SJSA1 (cell line): ENCODE measurements at places on chromosomes 16 and 17.

DNA sequence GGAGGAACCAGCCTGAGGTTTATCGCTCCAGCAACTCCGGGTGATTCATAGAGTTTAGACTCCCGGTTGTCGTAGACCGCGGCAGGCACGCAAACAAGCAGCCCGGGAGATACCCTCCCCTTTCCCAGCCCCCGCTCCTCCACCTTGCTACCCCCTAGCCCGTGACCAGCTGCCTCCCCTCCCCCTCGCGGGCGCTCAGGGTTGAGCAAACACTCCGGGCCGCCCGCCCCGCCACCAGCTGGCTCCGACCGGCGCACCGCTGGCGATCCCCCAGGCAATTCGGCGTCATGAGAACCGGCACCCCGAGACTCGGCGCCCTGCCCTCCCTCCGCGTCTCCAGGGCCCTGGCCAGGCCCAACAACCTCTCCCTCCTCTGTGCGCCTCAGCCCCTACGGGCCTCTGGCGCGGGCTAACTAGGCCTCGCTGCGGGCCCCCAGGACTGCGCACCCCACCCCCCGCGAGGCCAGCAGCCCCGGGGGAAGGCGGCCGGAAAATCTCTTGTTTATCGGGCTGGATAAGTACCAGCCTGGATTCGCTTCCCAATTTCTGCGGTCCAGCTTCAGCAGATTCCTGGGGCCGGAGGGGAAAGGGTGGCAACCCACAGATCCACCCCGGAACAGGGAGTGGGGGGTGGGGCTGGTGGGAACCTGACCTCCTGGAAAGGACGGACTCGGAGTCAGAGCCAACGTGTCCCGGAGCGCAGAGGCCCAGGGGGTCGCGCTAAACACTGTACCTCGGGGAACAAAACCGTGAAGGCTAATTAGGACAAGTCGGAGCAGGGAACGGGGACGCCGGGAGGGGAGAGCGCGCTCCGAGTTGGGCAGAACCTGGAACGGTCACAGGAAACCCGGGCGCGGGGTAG, 951 bp upstream of the GPRC5C start:
- H3K36me3 ChIP-seq: no peaks in the 10 kb centered on the region
- peak overlapping the region; percentile 50 for H3K4me3 ChIP-seq
- peaks cover 40% of the 10 kb centered on the region for H3K4me1 ChIP-seq
- peak; percentile 82 for DNase-seq

DNA sequence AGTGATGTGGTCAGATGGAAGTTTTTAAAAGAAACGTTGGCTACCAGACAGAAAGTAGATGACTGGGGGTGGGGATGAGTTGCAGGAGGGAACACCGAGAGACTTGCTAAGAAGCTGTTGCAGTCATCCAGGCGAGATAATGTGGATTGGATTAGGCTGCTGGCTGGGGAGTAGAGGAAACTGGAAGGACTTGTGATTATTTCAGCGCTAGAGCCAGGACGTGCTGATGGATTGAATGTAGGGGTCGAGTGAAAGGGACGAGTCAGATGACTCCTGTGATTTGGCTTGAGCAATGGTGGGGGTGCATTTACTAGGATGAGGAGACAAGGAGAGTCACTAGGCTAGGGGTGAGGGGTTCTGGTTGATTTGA, 88.5 kb downstream of the CLEC16A start:
- no peak overlapping the region for H3K4me3 ChIP-seq
- DNase-seq: no peak
- peaks cover 11% of the 10 kb centered on the region for H3K4me1 ChIP-seq
- no peak overlapping the region for H3K27ac ChIP-seq
- H3K36me3 ChIP-seq: peaks cover 24% of the 10 kb centered on the region

DNA sequence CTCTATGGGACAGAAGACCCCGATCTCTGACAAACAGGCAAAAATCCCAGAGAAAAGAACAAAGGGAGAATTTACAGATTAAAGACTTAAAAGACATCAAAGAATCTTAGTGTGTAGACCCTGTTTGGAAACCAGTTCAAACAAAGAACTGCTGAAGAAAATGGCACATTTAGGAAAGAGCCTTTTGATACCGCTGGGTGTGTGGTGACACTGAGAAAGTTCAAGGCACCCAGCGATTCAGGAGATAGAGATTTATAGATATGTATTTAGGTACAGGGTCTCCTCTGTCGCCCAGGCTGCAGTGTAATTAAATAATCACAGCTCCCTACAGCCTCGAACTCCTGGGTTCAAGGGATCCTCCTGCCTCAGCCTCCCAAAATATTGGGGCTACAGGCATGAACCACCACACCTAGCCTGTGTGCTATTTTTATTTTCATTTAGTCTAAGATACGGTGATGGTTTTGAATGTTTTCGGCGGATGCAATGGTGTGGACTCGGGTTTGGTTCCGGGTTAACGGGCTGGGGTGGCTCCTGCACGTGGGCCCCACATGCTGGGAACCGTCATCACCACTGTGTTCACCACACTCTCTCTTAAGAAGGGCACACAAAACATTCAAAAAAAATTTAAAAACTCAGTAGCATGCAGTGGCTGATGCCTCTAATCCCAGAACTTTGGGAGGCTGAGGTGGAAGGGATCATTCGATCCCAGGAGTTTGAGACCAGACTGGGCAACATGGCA, 114.0 kb downstream of the ZNF778 start:
- H3K4me1 ChIP-seq: peaks cover 35% of the 10 kb centered on the region
- peaks cover 5% of the 10 kb centered on the region; the same call in 1 of the 2 replicates for H3K36me3 ChIP-seq
- no peak overlapping the region for H3K27ac ChIP-seq
- no peaks in the 10 kb centered on the region for H3K27me3 ChIP-seq
- no peak overlapping the region for H3K4me3 ChIP-seq

DNA sequence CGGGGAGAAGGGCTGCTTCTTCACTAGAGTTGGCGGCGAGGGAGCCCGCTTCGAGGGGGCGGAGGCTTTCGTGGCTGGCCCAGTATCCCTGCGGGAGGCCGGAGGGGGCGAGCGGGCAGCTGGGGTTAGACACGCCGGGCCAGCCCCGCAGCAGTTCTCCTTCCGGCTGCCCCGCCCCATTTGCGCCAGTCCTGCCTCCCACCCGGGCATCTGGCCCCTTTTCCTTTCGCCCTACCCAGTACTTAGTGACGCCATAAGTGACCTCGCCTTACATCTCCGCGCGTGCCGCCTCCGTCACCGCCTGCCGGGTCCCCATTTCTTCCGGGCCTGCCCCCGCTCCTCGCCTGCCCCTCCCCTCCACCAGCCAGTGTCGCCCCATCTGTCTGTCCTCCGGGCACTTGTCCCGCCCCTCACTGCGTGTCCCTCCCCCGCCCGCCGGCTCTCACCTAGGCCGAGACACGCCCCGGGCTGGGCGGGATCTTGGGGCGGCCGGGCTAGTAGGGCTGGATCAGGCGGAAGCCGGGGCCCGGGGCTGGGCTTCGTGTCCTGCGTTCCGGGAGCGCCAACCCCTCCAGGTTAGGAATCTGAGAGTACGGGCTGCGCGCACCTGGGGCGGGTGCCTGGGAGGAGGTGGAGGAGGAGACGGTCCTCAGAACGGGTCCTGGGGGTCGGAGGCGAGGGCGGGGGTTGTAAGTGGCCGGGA, 14.3 kb downstream of the SPATA32 start:
- no peaks in the 10 kb centered on the region for H3K27me3 ChIP-seq
- H3K4me1 ChIP-seq: peaks cover 16% of the 10 kb centered on the region
- peak; percentile 96 for DNase-seq
- peak overlapping the region; percentile 44 for H3K4me3 ChIP-seq
- no peaks in the 10 kb centered on the region for H3K36me3 ChIP-seq
- H3K27ac ChIP-seq: no peak overlapping the region

DNA sequence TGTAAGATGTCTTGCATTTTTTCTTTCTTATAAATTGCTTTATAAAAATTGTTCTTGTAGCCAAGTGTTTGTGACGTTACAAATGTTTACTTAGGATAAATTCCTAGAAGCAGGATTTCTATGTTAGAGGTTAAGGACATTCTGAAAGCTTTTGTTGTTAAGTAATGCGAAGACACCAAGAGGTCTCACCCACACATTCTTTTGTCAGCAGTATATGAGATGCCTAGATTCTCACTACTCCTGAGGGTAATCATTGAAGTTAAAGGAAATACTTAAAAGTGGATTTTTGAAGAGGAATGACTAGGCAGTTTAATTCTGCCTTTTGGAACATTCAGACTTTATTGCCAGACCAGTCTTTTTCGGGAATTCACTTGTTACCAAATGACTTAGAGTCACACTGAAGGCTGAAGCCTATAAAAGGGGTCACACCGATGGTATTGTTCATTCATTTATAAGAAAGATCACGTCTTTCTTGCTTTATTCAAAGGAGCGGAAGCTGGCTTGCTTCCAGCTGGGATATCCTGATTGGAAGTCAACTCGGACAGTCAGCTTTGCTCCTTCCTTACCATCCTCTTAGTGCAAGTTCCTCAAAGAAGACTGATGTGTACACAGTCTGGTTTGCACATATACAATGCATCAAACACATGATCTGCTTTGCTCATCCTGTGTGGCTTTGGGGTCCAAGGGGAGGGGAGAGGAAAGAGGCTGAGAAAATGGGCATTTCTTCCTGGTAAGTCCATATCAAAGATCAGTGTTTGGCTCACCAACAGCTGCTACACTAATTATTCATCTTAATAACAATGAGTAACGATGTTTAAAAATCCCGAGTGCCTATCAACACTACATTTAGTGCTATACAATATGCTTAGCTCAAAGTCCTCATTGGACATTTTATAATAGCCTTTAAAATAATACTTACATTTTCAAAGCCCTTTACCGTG, 160.0 kb downstream of the MAP2K6 start:
- no peaks in the 10 kb centered on the region for H3K36me3 ChIP-seq
- peak overlapping the region; percentile 57 for H3K27ac ChIP-seq
- H3K4me1 ChIP-seq: peaks cover 29% of the 10 kb centered on the region
- no peak overlapping the region for H3K4me3 ChIP-seq
- no peak for DNase-seq

- no peak for DNase-seq
- peaks cover 31% of the 10 kb centered on the region for H3K4me1 ChIP-seq
- H3K4me3 ChIP-seq: no peak overlapping the region
- no peaks in the 10 kb centered on the region for H3K36me3 ChIP-seq
- no peaks in the 10 kb centered on the region for H3K27me3 ChIP-seq
Measured at GRCh38 chr16:4009177-4009576, 107.1 kb downstream of the ADCY9 start.
